ENCODE measurements at places on chromosomes 16 and 17. TPM values are rescaled to one million over a fixed set of nuclear protein-coding genes. Genes with fewer than 3 reads are reported as not detected.
A peak's percentile ranks its signal among the peaks of the same experiment; 100 is the strongest.

DNA sequence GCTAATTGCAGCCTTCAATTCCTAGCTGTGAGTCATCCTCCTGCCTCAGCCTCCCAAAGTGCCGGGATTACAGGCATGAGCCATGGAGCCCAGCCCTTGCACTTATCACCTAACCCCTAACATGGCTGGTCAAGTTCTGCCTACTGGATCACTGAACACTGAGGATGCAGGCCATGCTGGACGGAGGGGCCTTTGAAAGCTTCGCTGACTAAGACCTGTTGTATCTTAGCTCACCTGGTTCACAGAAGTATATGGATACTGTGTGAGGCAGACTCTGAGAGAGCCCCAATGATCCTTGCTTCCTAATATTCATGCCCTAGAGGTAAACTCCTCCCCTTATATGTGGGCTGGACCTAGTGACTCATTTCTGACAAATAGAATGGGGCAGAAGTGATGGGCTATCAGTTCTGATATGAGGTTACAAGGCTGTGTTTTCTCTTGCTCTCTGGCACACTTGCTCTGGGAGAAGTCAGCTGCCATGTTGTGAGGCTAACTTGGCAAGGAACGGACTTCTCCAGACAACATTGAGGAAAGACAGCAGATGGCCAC is 11.7 kb upstream of the TMIGD1 start:
- no peak overlapping the region for H3K27ac ChIP-seq
- no peak for DNase-seq
- H3K4me1 ChIP-seq: peaks cover 3% of the 10 kb centered on the region
- no peak overlapping the region for H3K4me3 ChIP-seq
- no peaks in the 10 kb centered on the region for H3K27me3 ChIP-seq

DNA sequence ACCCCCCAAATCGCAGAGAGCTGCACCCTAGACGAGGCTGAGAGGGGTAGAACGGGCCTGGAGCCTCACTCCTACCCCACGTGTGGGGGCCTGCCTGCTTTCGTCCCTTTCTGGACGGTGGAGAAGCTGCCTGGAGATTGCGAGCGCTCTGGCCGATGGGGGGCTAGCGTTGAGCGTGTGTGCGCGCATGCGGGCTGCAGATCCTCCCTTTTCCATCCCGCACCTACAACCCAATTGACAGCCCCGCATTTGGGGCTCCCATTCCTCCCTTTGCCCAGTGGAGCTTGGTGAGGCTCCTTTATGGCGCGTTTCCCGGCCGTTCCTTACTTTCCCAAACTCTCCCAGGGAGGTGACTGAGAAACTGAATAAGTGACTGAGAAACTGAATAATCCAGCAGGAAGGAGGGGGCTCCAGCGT is 907 bp upstream of the ESRP2 start:
- no peaks in the 10 kb centered on the region for H3K27me3 ChIP-seq
- peaks cover 16% of the 10 kb centered on the region for H3K36me3 ChIP-seq
- H3K4me3 ChIP-seq: peak overlapping the region; percentile 89
- no peaks in the 10 kb centered on the region for H3K4me1 ChIP-seq

DNA sequence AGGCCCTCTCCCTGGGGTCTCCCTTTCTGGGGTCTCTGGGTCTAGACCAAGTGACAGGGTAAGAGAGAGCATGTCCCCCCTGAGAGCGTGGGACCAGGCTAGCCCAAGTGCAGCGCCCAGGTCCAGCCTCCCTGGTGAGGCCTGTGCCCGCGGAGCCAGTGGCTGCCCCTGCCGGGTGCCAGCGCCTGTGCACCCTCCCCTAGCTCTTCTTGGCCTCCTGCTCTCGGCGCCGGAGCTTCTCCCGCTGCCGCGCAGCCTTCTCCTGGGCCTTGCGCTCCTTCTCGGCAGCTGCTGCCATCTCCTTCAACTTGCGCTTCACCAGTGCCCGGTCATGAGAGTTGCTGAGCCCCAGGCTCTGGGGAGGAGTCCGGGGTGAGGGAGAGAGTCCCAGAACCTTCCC is 17.3 kb downstream of the SAMD14 start:
- H3K36me3 ChIP-seq: no peaks in the 10 kb centered on the region
- DNase-seq: no peak
- no peak overlapping the region for H3K4me3 ChIP-seq
- peaks cover 9% of the 10 kb centered on the region for H3K4me1 ChIP-seq

DNA sequence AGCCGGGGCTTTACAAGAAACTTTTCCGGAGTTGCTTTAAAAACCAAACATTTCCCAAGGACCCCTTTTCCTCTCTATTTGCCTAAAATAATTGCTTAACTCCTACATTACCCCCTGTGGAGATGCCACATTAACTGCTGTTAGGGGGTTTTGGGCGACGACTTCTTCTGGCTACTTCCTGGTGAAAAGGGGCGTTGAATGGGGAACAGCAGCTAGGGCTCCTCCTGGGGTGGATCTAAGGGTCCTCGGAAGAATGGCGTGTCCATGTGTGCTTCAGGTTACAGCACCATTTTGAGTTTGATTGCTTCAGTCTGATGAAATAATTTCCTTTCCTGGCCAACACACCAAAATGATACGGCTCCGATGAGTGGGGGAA is 22.0 kb downstream of the ABCC1 start:
- peak overlapping the region; percentile 49 for H3K4me3 ChIP-seq
- H3K27me3 ChIP-seq: no peaks in the 10 kb centered on the region
- DNase-seq: peak; percentile 71

The ABCC6 gene
- total RNA-seq: 1.1 TPM

The CCDC78 gene
- total RNA-seq: 12.1 TPM

- H3K27me3 ChIP-seq: no peaks in the 10 kb centered on the region
- DNase-seq: peak; percentile 73
- no peak overlapping the region for H3K4me3 ChIP-seq
- H3K4me1 ChIP-seq: no peaks in the 10 kb centered on the region
Measured at GRCh38 chr17:2075336-2076086, 20.6 kb downstream of the HIC1 start.

DNA sequence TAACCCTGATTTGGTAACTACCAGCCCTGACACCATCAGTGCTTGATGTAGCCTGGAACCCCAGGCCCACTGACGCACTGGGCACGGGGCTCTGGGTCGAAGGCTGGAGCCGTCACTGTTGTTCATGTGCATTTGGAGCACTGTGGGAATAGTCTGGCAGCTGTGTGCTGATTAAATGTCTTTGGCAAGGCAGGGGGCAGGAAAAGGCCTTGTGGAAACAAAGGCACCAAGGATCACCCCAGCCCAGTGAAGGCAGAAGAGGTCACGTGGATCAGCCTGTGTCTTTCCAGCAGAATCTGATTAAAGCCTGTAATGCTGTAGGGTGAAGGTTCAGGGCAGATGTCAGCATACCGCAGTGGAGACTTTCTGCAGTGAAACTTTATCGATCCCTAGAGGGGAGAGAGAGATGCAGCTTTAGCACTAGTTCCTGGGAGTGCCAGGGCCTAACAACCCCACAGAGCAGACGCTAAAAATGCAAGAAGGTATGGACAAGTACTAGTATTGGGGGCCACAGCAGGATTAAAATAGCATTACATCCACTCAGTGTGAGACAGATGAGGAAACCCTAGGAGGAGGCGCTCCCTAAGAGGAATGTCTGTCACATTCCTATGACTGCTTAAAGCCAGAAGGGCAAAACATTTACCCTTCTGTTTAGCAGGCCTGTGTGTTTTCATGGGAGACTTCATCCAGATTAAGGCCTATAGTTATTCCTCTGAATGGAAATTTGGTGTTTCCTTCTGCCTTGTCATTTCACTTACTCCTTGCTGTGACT is 9.7 kb downstream of the ZNHIT3 start:
- no peaks in the 10 kb centered on the region for H3K27me3 ChIP-seq
- peaks cover 82% of the 10 kb centered on the region for H3K36me3 ChIP-seq
- DNase-seq: peak; percentile 22
- H3K4me3 ChIP-seq: no peak overlapping the region
- no peak overlapping the region for H3K27ac ChIP-seq

The PDP2 gene
- 23.1 TPM for total RNA-seq

GRCh38 chr17:55452139-55452790 is 30.6 kb upstream of the MMD start:
- H3K4me3 ChIP-seq: no peak overlapping the region
- no peak for DNase-seq
- H3K27me3 ChIP-seq: no peaks in the 10 kb centered on the region
- no peak overlapping the region for H3K27ac ChIP-seq
- H3K36me3 ChIP-seq: 0 out of 2 replicates have a peak, but pooled peaks cover 3% of the 10 kb centered on the region

The BRD7 gene
- 107 TPM for total RNA-seq

- H3K27me3 ChIP-seq: peaks cover 32% of the 10 kb centered on the region
- no peaks in the 10 kb centered on the region for H3K36me3 ChIP-seq
- DNase-seq: no peak
- no peaks in the 10 kb centered on the region for H3K4me1 ChIP-seq
- H3K27ac ChIP-seq: no peak overlapping the region
Measured at GRCh38 chr17:74920642-74921025, 2.4 kb downstream of the USH1G start.

The TBC1D3 gene
- not detected for total RNA-seq

The HS3ST3B1 gene
- total RNA-seq: 2.9 TPM

The SLC5A2 gene
- 0.52 TPM for total RNA-seq

The HSF4 gene
- total RNA-seq: 1.2 TPM

GRCh38 chr17:54770836-54771235 is 129.8 kb upstream of the TOM1L1 start:
- H3K4me3 ChIP-seq: no peak overlapping the region
- H3K4me1 ChIP-seq: no peaks in the 10 kb centered on the region
- no peaks in the 10 kb centered on the region for H3K27me3 ChIP-seq
- DNase-seq: no peak
- no peak overlapping the region for H3K27ac ChIP-seq

DNA sequence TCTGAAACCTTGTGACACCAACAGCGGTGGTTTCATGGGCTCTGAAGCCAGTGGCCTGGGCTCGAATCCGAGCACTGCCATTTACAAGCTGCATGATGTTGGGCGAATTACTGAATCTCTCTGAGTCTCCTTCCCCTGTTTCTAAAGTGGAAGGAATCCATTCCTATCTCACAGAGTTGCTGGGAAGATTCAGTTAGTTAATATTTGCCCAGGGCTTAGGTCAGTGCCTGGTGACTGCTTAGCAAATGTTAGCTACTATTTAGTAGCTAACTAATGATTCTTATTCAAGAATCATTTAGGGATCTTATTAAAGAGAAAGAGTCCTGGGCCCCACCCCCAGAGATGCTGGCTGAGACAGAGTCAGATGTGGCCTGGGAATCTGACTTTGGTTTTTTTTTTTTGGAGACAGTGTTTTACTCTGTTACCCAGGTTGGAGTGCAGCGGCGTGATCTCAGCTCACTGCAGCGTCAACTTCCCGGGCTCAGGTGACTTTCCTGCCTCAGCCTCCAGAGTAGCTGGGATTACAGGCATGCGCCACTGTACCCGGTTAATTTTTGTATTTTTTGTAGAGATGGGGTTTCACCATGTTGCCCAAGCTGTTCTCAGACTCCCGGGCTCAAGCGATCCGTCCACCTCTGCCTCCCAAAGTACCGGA is 33.6 kb upstream of the RAI1 start:
- H3K36me3 ChIP-seq: peaks cover 4% of the 10 kb centered on the region
- DNase-seq: no peak
- H3K4me3 ChIP-seq: no peak overlapping the region
- H3K27me3 ChIP-seq: no peaks in the 10 kb centered on the region
- H3K4me1 ChIP-seq: no peaks in the 10 kb centered on the region

The SALL1 gene
- total RNA-seq: 101 TPM

DNA sequence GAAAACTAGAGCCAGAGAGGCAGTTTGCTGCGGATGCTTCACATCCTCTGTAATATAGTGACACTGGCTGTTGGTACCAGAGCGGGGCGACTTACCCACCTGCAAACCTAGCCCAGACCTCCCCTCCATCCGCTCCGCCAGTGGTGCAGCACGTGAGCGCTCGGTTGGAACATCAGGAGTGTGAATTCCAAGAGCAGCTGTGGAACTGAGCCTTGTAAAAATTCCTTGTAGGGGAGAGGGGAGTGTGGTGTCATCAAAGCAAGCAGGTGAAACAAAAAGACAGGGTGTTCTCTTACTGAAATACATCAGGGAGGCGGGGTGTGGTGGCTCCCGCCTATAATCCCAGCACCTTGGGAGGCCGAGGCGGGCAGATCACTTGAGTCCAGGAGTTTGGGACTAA is 51.3 kb downstream of the CCDC42 start:
- H3K36me3 ChIP-seq: no peaks in the 10 kb centered on the region
- peak; percentile 35 for DNase-seq
- H3K4me3 ChIP-seq: no peak overlapping the region
- H3K27me3 ChIP-seq: no peaks in the 10 kb centered on the region
- H3K4me1 ChIP-seq: peaks cover 12% of the 10 kb centered on the region
- H3K27ac ChIP-seq: no peak overlapping the region

- DNase-seq: no peak
- H3K4me3 ChIP-seq: no peak overlapping the region
- no peaks in the 10 kb centered on the region for H3K27me3 ChIP-seq
- no peaks in the 10 kb centered on the region for H3K36me3 ChIP-seq
- no peaks in the 10 kb centered on the region for H3K4me1 ChIP-seq
- H3K27ac ChIP-seq: no peak overlapping the region
Measured at GRCh38 chr16:10322723-10323527, 62.9 kb upstream of the ATF7IP2 start.

GRCh38 chr17:40157973-40158372 is 17.6 kb downstream of the CASC3 start:
- H3K27me3 ChIP-seq: no peaks in the 10 kb centered on the region
- no peak overlapping the region for H3K27ac ChIP-seq
- H3K4me1 ChIP-seq: no peaks in the 10 kb centered on the region
- peaks cover 51% of the 10 kb centered on the region for H3K36me3 ChIP-seq

The SMTNL2 gene
- 1.6 TPM for total RNA-seq

- no peak for DNase-seq
- H3K36me3 ChIP-seq: no peaks in the 10 kb centered on the region
- no peaks in the 10 kb centered on the region for H3K27me3 ChIP-seq
- peaks cover under 1% of the 10 kb centered on the region for H3K4me1 ChIP-seq
- H3K27ac ChIP-seq: no peak overlapping the region
- H3K4me3 ChIP-seq: no peak overlapping the region
Measured at GRCh38 chr16:69823831-69824563, 61.9 kb downstream of the WWP2 start.

DNA sequence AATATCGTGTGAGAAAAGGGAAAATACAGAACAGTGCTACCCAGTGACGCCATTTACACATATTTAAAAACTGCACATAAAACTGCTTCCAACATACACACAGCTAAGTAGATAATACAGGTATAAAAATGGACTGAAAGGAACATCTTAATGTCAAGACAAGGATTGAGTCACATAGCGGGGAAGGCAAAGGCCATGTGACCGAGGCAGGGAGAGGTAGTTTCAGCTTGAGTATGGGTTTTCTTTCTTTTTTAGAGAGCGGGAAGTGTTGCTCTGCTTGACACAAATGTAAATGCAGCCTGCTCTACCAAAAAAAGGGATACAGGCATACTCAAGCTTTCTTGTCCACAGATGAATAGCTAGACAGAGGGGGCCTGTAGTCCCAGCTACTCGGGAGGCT is 46.5 kb downstream of the SDR42E1 start:
- no peaks in the 10 kb centered on the region for H3K4me1 ChIP-seq
- DNase-seq: no peak
- H3K27ac ChIP-seq: no peak overlapping the region
- H3K4me3 ChIP-seq: no peak overlapping the region

The MYL4 gene
- 0.26 TPM for total RNA-seq

The TNFRSF17 gene
- total RNA-seq: not detected

GRCh38 chr16:21943571-21943970 is 9.6 kb upstream of the UQCRC2 start:
- H3K4me3 ChIP-seq: no peak overlapping the region
- H3K27ac ChIP-seq: no peak overlapping the region
- no peaks in the 10 kb centered on the region for H3K4me1 ChIP-seq
- H3K27me3 ChIP-seq: no peaks in the 10 kb centered on the region

- H3K4me3 ChIP-seq: peak overlapping the region; percentile 61
- H3K4me1 ChIP-seq: no peaks in the 10 kb centered on the region
- no peaks in the 10 kb centered on the region for H3K27me3 ChIP-seq
- no peak for DNase-seq
- no peaks in the 10 kb centered on the region for H3K36me3 ChIP-seq
- H3K27ac ChIP-seq: no peak overlapping the region
Measured at GRCh38 chr16:87564524-87564778, 37.9 kb upstream of the JPH3 start.

Data from H9 (cell line).